ENCODE measurements at places on chromosomes 3 and 15.

DNA sequence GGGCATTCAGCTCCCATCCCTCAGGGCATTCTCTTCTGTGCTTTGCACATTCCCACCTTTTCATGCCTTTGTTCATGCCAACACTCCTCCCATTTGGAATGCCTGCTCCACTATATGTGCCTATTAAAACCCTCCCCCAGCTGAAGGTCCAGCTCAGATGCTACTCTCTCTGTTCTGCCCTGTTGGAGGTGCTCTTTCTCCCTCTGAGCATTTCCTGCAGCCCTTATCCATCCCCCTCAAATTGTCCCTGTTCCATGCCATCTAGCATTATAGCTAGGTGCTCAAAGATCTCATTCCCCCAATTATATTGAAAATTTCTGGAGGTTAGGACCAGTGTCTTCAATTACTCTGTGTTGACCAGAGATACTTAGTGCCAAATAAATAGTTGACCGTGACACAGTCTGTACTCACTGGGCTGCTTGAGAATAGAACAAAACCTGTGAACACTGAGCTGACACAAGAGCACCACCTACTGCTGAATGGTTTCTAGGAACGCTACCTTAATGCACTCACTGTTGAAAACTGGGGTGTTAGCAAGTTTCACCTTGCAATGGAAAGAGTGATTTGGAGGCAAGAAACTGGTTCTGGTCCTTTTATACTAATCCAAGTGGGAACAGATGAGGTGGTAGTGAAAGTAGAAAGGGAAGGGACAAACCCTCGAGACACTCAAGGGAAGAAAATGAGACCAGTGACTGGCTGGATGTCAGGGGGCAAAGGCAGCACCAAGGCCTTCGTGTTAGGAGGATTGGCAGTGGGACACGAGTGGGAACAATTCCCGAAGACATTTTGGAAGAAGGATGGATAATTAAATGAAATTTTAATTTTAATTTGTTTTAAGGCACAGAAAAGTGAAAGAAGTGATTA, 289.8 kb upstream of the ROPN1 start:
- DNase-seq, result no peak

GRCh38 chr3:147427746-147428145, 18.6 kb downstream of the ZIC1 start:
- DNase-seq, result no peak

GRCh38 chr3:10312861-10313260, 8.1 kb downstream of the SEC13 start:
- DNase-seq, result no peak

DNA sequence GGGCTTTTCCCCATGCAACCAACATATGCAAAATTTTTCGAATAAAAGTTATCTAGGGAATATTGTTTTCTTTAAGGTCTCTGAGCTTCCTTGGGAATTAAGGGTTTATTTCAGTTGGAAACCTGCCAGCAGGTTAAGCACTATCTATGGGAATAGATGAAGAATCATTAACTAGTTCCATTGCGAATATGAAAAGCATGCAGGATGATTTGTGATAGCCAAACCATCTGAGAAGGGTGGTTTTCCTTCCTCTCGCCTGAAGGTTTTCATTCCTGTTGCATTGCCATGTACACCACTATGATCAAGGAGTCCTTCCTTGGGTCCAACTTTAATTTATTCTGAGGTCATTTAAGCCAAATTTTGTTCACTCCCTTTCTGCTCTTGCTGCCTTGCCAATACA, 184.9 kb downstream of the NR2F2 start:
- DNase-seq, result no peak

- no peak for DNase-seq
These were observed 137.5 kb upstream of the LRTM1 start for GRCh38 chr3:55065331-55065730.

GRCh38 chr3:98967758-98968157, 66.3 kb upstream of the DCBLD2 start:
- DNase-seq, result no peak

DNA sequence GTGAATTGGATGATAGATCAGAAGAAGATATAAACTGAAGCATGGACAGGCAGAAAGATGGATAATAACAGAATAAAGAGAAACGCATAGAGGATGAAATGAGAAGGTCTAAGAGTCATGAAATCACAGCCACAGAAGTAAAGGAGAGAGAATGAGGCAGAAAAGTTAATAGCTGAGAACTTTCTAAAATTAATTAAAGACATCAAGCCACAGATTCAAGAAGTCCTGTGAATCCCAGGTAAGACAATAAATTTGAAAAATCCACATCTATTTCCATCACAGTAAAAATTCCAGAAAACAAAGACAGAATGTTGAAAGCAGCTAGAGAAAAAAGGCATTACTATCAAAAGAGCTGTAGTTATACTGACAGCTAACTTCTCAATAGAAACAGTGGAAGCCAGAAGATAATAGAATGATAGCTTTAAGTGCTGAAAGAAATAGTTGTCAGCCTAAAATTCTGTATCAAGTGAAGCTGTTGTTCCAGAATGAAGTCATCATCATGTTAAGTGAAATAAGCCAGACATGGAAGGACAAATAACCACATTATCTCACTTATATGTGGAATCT, 12.0 kb downstream of the ACVR2B start:
- DNase-seq, result no peak

- no peak for DNase-seq
These were observed 13.4 kb upstream of the BMF start for GRCh38 chr15:40121911-40122638.

DNA sequence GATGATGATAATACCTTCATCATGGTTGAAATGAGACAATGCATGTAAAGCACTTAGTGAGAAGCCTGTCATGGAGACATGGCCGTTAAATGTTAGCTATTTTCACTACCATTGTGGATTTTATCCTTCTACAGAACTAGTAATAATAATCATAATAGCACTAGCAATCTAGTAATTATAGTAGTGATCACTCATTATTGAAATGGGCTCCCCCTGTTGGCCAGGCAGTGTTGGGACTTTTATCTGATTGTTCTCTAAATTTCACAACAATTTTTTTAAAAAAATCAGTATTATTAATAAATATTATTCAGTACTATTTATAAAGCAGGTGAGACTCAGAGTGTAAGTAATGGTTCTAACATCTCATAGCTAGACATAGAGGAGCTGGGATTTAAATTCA, 396.3 kb downstream of the IL5RA start:
- no peak for DNase-seq

DNA sequence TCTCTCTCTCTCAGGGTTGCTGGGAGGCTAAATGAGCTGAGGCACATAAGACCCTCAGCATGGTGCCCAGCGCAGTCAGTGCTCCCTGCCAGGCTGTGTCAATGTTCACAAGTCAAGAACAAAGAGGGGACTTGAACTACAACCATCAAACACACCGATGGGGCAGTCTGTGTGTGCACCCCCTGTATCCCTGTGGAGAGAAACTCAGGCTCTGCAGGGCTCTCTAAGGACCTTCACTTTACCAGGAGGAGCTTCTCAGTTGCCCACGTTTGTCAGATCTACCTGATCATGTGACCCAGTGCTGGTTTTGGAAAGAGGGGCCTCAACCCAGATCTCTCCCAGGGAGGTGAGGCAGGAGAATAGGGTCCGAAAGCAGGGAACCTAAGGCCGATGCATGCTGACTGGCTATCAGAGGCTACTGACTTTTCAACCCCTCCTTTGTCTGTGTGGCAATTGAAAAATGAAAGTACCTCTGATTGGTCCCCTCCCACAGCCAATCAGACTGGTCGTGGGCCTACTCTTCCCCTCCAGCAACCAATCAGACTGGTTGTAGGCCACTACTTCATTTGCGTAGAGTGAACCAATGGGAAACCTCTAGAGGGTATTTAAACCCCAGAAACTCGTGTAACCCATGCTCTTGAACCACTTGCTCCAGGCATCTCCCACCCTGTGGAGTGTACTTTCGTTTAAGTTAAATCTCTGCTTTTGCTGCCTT, 34.0 kb downstream of the RHCG start:
- DNase-seq, result no peak

DNA sequence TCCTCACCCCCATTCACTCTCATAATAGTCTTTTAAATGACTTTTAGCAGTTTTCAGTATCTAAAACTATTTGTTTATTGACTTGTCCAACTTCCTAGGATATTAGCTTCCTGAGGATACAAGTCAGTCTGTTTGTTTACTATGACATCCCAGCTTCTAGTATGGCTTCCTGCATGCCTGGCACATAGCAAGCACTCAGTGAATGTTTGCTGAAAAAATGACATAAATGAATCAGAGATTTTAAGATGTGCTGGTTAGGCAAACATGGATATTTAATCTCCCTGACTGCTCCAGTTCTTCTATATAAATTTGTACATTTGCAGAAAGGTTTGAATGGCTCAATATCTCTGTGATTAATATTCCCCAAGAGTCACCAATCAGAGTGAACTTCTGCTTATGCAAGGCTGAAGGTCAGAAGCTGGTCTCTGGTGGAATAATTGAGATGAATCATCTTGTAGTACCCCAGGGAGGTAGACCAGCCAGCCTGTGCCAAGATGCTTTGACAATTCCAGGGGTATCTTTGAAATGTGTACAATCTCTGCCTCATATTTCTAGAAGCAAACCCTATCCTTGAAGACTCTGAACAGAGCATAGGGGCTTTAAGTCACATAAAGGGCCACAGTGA, 219.0 kb upstream of the LMCD1 start:
- no peak for DNase-seq

GRCh38 chr3:133880287-133880686, 15.4 kb downstream of the RAB6B start:
- peak; percentile 9 for DNase-seq

GRCh38 chr3:12656850-12657249, 7.1 kb downstream of the RAF1 start:
- DNase-seq, result no peak

DNA sequence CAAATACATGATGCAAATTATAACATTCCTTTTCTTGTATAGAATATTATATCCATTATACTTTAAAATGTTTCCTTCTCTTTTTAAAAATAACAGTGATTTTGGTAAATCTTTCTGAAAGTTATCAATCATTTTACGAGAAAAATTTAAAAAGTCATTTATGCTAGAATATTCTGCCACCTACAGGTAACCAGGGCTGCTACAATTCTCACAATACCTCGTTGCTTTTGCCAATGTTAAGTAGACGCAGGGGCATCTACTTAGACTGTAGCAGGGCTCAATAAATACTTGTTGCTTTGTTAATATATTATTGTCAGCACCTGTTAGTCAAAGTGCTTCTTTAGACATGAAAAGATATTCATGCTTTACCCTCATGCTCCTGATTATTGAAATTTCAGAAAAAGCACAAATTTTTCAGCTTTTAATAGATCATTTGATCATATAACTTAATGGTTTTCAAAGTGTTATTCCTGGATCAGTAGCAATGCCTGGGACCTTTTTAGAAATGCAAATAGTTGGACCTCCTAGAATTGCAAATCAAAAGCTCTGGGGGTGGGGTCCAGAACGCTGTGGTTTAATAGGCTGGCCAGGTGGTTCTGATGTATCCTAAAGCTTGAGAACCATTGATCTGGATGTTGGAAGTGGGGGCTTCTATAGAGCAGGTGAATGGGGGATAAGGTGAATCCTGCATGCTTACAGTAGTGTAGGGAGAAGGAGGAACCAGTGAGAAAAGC, 223.6 kb upstream of the PDZRN3 start:
- DNase-seq, result no peak

GRCh38 chr3:43707998-43708397, 17.3 kb downstream of the ABHD5 start:
- DNase-seq, result no peak

DNA sequence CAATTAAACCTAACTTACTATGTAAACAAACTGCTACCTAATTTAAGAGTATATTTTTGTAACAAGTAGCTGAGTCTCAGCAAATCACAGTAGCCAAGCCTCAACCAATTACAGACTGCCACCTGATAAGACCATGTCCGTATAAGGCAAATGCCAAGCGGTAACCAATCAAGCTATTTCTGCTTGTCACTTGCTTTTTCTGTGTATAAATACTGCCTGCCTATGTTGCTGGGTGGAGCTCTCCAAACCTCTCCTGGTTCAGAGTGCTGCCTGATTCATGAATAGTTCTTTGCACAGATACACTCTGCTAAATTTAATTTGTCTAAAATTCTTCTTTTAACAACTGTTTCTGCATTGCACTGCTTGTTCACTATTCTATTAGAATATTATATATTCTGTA, 42.6 kb downstream of the ZNF148 start:
- DNase-seq, result no peak

DNA sequence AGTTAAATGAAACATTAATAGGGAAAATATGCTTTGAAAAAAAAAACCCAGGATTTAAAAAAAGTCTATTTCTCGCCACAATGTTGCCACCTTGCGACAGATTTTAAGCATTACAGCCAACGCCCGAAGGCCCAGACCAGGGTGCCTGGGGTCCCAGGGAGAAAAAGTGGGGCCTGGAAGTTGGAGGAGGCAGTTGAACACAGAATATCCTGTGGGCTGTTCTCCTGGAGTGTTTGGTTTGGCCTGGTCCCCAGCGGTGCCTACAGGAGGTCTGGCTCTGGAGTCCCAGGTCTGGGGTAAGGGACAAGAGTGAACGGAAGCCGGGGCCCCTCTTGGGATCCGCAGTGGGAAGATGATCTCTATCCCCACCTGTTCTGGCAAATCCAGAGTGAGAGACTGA, 3.4 kb downstream of the RNU6-1 start:
- DNase-seq, result peak; percentile 59

DNA sequence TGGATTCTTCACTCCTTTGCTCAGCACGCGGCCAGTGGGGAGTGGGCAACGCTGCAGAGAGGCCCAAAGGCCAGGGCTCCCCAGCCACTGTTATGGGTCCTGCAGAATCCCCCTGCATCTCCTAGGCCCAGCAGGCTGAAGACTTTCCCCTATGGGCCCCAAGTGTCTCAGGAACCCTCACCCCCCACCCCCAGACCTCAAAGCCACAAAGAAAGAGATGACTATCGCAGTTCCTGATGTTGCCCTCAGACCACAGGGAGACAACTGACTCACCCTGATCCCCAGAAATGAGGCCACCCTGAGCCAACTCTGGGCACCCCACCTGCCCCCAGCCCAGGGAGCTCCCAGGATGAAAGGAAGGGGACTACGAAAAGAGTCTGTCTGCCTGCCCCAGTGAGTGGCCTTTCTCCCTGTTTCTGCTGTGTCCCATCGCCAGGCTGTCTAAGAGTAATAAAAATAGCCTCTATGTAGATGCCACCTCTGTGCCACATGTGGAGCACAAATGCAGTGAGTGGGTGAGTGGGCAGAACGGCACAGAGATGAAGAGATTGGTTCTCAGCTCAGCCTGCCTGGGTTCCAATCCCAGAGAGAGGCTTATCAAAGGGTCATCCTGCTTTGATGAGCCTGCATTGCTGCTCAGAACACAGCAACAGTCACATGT, 283.0 kb downstream of the UACA start:
- peak; percentile 73 for DNase-seq

GRCh38 chr15:64246364-64247189, 83.8 kb upstream of the PPIB start:
- DNase-seq, result peak; percentile 64

GRCh38 chr15:81880833-81881232, 165.0 kb downstream of the MEX3B start:
- DNase-seq, result no peak

- no peak for DNase-seq
These were observed 267.5 kb downstream of the VGLL3 start for GRCh38 chr3:86723433-86723832.
